ENCODE measurements at places on chromosomes 6 and 20.
A peak's percentile ranks its signal among the peaks of the same experiment; 100 is the strongest.

- DNase-seq = no peak
Observed at GRCh38 chr6:156840606-156841005, 63.4 kb downstream of the ARID1B start.

GRCh38 chr20:40563296-40563950, 125.6 kb downstream of the MAFB start:
- peak; percentile 78 for DNase-seq

- no peak for DNase-seq
Observed at GRCh38 chr6:50657513-50657912, 55.8 kb upstream of the TFAP2D start.

DNA sequence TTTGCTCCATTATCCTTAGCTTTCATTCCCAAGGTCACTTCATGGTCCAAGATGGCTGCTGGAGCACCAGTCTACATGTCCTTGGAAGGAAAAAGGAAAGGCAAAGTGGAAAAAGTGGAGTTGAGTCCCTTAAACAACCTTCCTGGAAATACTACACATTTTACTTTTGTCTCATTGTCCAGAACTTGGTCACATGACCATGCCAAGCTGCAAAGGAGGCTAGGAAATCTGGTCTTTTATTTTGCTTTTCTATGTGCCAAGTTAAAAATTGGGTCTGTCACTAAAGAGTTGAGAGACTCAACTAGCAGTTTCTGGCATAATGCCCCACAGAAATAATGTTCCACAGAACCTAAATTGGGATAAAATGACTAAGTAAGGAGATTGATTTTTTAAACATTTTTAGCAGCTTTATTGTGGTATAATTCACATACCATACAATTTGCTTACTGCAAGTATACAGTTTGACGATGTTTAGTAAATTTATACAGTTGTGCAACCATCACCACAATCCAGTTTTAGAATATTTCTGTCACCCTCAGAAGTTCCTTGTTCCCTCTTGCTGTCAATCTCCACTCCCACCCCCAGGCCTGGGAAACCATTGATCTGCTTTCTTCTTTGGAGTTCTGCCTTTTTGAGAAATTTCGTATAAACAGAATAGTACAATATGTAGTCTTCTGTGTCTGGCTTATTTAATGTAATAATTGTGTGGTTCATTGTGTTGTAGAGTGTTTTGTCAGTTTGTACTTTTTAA, 5.6 kb upstream of the CHD6 start:
- DNase-seq = no peak

DNA sequence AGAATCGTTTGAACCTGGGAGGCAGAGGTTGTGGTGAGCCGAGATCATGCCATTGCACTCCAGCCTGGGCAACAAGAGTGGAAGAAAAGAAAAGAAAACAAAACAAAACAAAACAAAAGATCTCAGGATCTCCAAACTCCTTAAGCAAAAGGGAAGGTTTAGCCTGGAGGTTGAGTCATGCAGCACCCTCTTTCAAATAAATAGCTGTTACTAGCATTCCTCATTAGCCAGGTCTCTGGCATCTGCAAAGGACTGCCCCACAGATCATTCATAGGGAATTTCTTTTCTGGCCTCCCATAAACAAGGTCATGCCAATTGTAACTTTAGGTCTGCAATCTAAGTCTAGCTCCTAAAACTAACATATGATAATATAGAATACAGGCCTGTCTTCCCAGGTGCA, 37.2 kb downstream of the EDN1 start:
- DNase-seq = no peak

- no peak for DNase-seq
Observed at GRCh38 chr6:114007516-114007915, 36.6 kb upstream of the HDAC2 start.

- no peak for DNase-seq
Observed at GRCh38 chr6:87146363-87146762, 9.0 kb upstream of the ZNF292 start.

- DNase-seq = peak; percentile 82
Observed at GRCh38 chr6:43706788-43707187, 19.2 kb upstream of the MRPS18A start.

DNA sequence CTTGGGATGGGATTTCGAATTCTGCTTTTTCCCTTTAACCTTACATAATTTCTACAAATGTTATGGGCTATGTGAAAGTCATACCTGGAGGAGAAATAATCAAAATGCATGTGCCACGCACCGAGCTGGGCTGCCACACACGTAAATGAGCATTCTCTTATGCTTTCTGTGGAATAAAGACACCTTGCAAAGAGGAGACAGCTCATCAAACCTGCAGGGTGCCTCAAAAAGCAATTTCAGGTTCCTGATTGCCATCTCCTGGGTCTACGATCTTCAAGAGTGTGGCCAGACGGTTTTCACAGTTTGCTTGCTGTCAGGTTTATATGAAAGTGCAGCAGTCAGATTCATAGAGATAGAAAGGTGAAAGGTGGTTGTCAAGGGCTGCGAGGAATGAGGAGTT, 36.6 kb downstream of the DUSP22 start:
- no peak for DNase-seq

GRCh38 chr6:43909474-43910148, 139.6 kb downstream of the VEGFA start:
- DNase-seq = no peak

DNA sequence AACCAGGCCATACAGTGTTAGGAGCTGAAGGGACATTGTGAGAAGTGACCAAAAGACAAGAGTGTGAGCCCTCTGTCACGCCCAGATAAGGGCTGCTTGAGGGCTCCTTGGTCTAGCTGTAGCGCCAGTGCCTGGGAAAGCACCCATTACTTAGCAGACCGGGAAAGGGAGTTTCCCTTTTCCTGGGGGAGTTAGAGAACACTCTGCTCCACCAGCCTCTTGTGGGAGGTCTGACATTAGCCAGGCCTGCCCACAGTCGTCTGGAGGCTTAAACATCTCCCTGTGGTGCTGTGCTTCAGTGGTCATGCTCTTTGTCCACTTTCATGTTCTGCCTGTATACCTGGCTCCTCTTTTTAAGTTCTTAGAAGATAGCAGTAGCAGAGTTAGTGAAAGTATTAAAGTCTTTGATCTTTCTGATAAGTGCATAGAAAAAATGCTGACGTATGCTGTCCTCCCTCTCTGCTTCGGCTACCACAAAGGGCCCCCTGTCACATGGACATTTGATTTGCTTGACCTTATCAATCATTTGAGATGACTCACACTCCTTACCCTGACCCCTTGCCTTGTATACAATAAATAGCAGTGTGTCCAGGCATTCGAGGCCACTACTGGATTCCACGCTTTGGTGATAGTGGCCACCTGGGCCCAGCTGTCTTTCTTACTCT, 201.5 kb upstream of the ECI2 start:
- peak; percentile 85 for DNase-seq

- DNase-seq = no peak
Observed at GRCh38 chr6:163797296-163797845, 382.9 kb downstream of the QKI start.

DNA sequence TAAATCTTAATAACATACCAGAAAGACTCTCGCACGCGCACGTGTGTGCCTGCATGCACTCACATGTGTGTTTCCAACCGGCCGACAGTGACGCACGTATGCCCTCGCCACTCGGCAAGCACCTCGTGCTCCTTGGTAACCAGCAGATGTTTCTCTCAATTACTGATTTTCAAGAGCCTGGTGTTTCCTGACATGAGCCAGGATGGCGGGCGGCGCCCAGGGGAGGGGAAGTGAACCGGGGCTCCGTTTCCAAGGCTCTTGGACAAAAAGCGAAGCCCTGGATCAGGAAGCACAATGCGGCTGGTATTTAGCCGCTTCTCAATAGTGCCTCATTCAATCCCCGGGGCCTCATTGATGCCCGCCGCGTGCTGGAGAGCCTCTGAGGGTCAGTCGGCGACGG, 37.7 kb downstream of the PMEPA1 start:
- DNase-seq = no peak

DNA sequence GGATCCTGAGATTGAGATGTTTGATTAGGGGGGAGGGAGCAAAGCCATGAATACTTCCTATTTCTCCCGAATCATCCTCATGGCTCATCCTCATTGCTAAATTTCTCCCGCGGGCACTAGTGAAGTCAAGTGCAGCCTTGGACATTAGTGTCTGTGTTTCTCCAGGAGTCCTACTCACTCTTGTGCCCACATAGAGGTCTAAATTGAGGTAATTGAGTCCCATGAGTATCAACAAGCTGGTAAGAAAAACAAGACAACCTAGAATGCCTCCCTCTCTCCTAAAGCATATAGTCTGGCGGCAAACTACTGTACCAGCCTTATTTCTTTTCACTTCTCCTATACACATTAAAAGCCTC, 420 bp downstream of the CENPQ start:
- DNase-seq = no peak

GRCh38 chr20:40414843-40415615, 274.0 kb downstream of the MAFB start:
- DNase-seq = no peak

GRCh38 chr20:1449370-1449769, 17.3 kb downstream of the NSFL1C start:
- DNase-seq = no peak

GRCh38 chr20:41057999-41058673, 29.5 kb downstream of the TOP1 start:
- peak; percentile 77 for DNase-seq

- DNase-seq = peak; percentile 62
Observed at GRCh38 chr6:129686941-129687627, 22.9 kb downstream of the ARHGAP18 start.

- no peak for DNase-seq
Observed at GRCh38 chr6:113439866-113440265, 417.3 kb upstream of the MARCKS start.

- DNase-seq = no peak
Observed at GRCh38 chr6:7895125-7895423, 15.5 kb downstream of the TXNDC5 start.

- no peak for DNase-seq
Observed at GRCh38 chr6:108942556-108943492, 94.6 kb downstream of the ARMC2 start.

GRCh38 chr6:31587791-31588777, 2.0 kb downstream of the LST1 start:
- no peak for DNase-seq

DNA sequence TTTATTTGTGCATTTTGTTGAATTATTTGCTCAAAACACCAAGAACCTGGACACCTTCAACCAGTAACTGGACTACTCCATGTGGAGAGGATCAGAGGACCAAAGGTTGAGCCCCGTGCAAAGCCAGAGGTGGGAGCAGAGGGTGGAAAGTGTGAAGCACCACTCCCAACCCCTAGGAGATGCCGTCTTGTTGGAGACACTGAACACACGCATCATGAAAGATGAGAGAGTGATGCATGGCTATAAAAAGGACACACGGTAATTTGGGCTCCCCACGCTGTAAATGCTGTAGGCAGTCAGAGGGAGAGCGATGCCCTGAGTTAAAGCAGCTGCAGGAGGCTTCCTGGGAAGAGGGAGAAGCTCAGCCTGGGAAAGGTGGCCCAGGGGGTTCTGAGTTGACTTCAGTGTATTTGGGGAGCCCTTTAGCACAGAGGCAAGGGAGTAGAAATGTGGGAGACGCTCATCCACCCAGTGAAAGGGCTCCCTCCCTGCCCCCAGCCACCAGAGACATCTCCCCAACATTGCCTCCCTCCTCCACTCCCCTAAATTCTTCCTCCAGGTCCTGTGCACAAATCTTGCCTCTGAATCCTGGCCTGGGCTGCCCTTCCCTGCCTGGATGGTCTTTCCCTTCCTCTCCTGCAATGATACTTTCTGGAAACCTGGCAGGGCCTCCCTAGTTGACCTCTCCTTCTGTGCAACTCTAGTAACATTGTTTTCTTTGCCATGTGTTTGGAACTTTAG, 55.8 kb upstream of the IYD start:
- DNase-seq = no peak

GRCh38 chr6:88922775-88923548, 40.5 kb downstream of the RNGTT start:
- peak; percentile 44 for DNase-seq

- DNase-seq = no peak
Observed at GRCh38 chr6:146803601-146804000, 204.8 kb downstream of the ADGB start.

- DNase-seq = peak; percentile 44
Observed at GRCh38 chr6:156977527-156978291, 200.5 kb downstream of the ARID1B start.

GRCh38 chr20:33789109-33789857, 21.9 kb upstream of the CHMP4B start:
- peak; percentile 95 for DNase-seq

DNA sequence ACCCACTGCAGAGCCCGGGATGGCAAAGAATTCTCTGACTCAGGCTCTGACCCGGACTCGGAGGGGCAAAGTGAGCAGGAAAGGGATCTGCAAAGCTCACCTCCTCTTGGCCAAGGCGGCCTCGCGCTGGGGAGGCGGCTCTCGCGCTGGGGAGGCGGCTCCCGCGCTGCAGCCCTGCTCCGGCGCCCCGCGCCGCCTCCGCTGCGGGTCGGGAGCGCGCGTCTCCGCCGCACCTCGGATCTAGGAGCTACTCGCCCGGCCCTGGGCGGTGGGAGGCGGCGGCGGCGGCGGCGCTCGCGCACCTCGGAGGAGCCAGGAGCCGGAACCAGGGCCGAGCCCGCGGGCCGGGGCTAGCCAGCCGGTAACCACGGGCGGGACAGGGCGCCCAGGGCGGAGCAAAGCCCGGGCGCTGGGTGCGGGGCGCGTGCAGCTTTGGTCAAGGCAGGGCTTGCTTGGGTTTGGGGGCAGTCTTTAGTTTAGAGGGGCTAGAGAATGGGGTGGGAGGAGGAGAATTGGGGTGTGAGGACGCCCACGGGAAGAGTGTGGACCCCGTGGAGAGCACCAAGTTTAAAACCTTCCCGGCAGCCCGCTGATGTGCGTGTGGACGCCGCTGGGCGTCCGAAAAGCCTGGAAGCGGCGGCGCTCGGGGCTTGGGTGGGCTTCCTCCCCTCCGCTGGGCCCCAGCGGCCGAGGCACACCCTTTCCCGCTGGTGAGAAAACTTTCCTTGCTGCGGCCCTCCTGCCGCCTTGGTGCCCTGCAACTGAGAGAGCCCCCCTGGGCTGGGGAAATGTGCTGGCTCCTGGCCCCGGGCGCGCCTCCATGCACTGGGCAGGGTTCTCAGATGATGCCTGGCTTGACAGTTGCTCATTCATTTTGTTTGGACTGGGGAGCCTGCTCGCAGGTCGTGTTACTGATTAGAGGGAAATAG, at the start of gene MRAP2:
Gene MRAP2, plus strand, starts transcription at position 250 of the 929 bp plus-strand sequence. CDS start 21,547 bp downstream, outside the sequence.
- DNase-seq = peak; percentile 3

GRCh38 chr20:57214948-57215347, 51.5 kb downstream of the BMP7 start:
- DNase-seq = no peak

GRCh38 chr6:53066077-53066417, 843 bp downstream of the FBXO9 start:
- no peak for DNase-seq

- peak; percentile 80 for DNase-seq
Observed at GRCh38 chr20:56422076-56422823, 10.2 kb downstream of the CASS4 start.

Data from fibroblast of pulmonary artery (primary cell).